Stimulated activated CD4-positive, alpha-beta T cell treated with anti-CD3 and anti-CD28 coated beads, Interleukin-4, amount 100 ng/mL, for 4 hours (primary cell): ENCODE measurements at places on chromosomes 2 and 18.
A peak's percentile ranks its signal among the peaks of the same experiment; 100 is the strongest.

- DNase-seq: no peak
Observed at GRCh38 chr2:81247648-81248047, 943.1 kb upstream of the LRRTM1 start.

- DNase-seq: no peak
Observed at GRCh38 chr2:157785866-157786662, 90.1 kb downstream of the ACVR1 start.

- no peak for DNase-seq
Observed at GRCh38 chr2:160596441-160596840, 102.8 kb upstream of the RBMS1 start.

- peak; percentile 28 for DNase-seq
Observed at GRCh38 chr2:101729521-101730190, 32.1 kb downstream of the MAP4K4 start.

- no peak for DNase-seq
Observed at GRCh38 chr2:98350411-98350810, 4.2 kb downstream of the CNGA3 start.

DNA sequence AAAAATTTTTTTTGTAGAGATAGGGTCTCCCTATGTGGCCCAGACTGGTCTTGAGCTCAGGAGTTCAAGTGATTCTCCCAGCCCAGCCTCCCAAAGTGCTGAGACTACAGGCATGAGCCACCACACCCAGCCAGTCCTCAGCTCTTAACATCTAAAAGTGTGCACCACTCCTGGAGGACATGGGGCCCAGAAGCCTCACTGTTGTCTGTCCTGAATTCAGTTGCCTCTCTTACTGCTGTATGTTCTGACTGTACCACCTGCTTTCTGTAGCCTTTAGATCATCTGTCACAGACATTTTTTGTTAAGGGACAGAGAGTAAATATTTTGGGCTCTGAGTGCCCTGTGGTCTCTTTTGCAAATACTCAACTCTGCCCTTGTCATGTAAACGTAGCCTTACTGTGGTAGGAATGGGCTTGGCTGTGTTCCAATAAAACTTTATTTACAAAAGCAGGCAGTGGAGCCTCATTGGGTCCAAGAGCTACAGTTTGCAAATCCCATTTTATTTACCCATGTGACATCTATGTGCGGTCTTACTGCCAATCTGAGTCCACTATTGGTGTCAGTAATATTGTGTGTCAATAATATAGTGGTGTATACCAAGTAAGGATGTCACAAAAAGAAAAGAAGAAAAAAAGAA, 38.1 kb downstream of the TMEM37 start:
- DNase-seq: no peak

DNA sequence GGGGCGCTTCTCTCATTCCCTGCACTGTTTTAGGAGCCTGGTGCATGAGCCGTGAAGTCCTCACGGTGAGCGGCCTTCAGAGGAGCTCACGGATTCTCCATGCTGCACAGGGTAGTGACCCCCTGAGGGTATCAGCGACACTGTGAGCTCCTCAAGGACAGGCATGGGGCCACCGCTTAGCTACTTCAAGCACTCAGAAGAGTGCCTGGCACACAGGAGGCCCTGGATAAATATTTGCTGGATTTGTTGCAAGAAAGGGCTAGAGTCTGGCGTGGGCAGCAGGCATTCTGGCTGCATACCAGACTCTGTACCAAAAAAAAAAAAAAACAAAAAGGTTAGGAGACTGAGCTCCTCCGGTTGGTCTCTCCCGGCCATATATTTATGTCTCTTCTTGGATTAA, 5.7 kb upstream of the MBP start:
- DNase-seq: no peak

- DNase-seq: no peak
Observed at GRCh38 chr2:85903849-85904248, 15.1 kb upstream of the ST3GAL5 start.

- DNase-seq: no peak
Observed at GRCh38 chr2:146847846-146848245, 997.0 kb upstream of the ACVR2A start.

- no peak for DNase-seq
Observed at GRCh38 chr18:49723648-49724180, 89.6 kb downstream of the ACAA2 start.

DNA sequence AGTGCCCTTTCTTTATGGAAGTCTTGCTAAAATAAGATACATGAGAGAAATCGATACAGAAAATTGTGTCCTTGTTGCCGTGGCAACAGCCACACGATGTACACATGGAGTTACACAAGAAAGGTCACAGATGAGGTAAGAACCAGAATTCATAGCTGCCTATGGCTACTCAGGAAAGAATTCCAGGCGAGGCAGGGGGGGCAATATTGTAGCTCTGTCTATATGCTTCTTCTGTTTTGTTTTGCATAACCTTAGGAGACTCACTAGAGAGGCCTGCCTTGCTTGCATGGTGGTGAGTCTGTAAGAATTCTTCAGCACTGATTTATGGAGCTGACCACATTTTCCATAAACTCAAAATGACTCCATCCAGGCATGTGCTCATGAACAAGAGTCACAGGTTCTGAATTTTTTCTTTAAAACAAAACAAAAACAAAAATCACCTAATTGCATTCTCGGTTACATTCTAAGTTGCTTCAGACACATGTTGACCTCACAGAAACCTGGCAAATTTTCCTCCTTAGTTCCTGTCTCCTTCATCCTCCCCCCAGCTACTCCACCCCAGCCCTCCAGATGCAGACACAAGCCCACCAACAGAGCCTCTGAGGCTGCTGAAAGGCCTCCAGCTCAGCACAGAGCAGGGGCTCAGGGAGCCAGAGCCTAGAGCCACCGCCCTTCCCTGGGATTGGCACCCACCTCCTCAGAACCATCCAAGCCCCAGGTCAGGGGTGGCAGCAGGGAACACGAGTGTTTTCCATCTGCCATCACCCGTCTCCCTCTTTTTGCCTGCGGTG, 183.5 kb downstream of the ANTXR1 start:
- no peak for DNase-seq

GRCh38 chr2:58701688-58702301, 460.7 kb upstream of the FANCL start:
- no peak for DNase-seq

DNA sequence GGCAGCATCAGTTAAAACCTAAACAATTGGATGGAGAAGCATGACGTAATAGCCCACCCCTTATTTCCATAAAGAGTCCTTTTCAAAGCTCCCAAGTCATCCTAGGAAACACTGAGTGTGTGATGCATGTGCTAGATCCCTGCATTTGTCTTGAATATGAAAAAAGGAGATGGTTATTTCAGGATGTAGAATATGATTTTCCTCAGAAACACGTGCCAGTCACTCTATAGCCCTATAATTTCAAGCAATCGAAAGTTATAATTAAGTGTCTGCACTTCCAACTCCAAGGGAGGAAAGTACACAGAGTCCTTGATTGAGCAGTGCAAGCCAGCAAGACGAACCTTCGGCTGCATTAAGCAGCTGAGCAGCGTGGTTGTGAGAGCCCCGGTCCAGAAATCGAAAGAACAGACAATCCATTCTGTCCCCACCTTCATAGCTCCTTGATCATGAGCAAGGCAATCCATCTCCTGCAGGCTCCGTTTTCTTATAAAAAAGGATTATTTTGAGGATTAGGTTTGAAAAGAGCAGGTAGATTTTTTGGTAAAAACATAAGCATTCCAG, 287.7 kb downstream of the FBXO15 start:
- no peak for DNase-seq

- no peak for DNase-seq
Observed at GRCh38 chr18:79217979-79218604, 148.9 kb downstream of the ATP9B start.

- DNase-seq: no peak
Observed at GRCh38 chr2:32479993-32480392, 123.2 kb downstream of the BIRC6 start.

DNA sequence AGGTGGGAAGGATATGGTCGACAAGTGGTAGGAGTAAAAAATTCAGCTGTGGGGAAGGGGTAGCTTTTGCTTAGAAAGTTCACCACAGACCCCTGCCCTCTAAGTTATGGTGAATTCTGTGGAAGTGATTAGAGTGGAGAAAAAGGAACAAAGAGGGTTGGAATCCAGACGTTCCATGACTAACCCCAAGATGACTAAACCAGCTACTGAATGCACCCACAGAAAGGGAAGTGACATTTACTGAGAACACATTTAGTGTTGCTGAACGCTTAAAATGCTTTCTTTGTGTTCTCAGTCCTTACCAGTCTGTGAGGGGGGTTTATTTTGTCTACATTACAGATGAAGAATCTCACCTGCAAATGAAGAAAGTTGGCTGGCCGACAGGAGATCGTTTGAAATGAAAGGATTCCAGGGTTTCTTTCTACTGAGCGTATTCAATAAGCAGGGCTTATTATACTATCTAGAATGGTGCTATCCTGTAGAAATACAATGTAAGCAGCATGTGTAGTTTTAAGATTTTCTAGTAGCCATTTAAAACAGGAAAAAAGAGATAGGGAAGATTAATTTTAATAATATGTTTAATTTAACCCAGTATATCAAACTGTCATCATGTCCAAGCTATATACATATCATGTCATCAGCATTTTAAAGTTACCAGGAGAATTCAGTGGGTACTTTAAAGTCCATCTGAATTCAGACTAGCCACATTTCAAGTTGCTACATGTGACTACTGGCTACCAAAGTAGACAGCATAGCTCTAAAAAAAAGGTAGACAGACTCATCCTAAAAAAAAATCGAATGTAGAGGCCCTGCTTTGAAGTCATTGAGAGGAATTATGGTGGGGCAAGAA, 60.1 kb downstream of the LIMS1 start:
- no peak for DNase-seq

GRCh38 chr18:22559414-22560274, 141.9 kb upstream of the CTAGE1 start:
- DNase-seq: no peak

DNA sequence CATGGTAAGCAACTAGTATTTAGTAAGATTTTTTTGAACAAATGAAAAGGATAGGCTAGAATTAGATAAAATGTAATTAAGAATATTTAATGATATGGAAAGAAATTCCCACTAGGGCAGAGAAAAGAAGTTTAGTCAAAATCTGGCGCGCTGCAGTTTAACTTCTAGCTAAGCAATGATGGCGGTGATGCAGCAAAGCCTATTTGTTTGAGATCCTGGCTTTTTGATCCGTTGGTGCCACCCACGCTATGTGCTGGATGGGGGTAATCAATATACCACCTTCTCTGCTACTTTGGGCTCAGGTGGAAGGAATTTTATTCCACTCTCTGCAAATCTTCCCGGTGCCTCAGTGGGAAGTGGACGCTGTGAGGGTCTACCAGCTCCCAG, 421 bp upstream of the FAM171B start:
- DNase-seq: no peak

DNA sequence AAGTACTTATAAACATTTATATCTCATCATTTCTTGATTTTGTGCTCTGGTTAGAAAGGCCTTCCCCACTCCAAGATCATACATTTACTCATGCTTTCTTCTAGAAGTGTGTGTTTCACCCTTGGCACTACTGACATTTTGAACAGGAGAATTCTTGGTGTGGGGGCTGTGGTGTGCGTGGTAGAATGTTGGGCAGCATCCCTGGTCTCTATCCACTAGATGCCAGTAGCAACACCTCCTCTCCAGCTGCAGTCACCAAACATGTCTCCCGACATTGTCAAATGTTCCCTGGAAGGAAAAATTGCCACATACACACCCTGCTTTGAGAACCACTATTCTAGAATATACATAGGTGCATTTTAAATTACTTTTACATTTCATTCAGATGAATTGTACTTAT, 8.7 kb upstream of the TGIF1 start:
- no peak for DNase-seq

GRCh38 chr2:239029958-239030357, 182.1 kb downstream of the TWIST2 start:
- no peak for DNase-seq

DNA sequence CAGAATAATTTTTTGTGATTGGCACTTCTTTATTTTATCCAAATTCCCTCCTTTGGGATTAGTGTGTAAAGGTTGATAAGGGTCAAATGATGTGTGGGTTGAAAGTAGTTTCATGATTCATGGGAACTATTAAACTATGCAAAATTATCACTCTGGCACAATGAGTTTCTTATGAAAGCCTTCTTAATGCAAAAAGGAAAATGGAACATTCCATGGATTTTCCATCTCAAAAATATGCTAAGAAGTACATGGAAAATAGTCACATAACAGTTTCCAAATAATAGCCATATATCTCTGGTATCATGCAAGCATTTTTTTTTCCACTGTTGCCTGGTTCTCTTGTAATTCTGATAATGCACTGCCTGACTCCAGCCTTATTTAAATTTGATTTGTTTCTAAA, 639.7 kb downstream of the NR4A2 start:
- no peak for DNase-seq

GRCh38 chr2:115124817-115125216, 682.4 kb downstream of the DPP10 start:
- DNase-seq: no peak

DNA sequence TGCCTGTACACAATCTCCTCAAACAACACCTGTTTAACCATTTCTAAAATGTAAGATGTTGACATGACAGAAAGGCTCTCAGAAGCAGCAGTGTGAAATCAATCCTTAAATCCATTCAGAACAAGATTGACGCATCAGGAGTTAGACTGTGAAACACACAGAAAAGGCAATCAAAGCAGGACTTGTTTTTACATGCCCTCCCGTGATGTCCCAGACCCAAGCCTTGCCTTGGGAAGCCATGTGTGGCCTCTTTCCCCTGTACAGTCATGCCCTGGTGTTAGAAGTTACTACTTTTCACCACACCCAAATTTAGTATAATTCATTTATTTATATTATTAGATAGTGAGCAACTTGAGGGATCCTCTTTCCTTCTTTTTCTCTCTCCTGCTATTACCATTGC, 115.7 kb downstream of the NCKAP5 start:
- DNase-seq: no peak

DNA sequence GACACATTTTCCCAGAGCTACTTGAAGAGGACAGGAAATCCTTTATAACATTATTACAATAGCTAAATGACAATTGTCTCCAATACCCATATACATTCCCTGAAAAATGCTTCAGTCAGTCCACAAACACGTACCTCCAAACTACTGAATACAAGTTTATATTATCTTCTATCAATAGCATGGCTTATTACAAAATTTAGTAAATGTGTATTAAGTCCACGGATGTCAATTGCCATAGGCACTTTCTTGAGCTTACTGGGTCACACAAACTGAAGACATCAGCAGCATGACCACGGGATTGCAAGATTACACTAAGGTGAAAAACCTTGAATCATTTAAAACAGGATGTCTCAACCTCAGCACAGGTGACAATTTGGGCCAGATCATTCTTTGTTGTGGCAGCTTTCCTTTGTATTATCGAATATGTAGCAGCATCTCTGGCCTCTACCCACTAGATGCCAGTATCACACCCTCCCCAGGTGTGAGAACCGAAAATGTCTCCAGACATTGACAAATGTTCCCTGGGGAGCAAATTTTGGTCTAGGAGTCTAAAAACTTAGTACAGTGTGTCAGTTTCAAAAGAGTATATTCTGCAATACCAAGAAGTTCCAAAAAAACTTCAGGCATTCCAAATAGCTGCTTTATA, 1.4 kb downstream of the MBD2 start:
- DNase-seq: no peak

DNA sequence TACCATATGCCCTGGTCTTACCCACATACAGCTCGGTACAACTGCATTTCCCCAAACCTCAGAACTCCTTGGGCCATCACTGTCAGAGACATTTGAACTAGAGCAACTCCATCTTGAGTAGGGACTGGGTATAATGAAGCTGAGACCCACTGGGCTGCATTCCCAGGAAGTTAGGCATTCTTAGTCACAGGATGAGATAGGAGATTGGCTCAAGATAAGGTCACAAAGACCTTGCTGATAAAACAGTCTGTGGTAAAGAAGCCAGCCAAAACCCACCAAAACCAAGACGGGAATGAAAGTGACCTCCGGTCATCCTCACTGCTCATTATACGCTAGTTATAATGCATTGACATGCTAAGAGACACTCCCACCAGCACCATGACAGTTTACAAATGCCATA, 131.3 kb downstream of the PIK3C3 start:
- no peak for DNase-seq
